ENCODE measurements at places on chromosomes 4 and X.

- DNase-seq = no peak
Measured at GRCh38 chr4:2339458-2340271, 77.8 kb upstream of the MXD4 start.

- DNase-seq = peak; percentile 62
Measured at GRCh38 chr4:98261405-98262291, 464 bp downstream of the RAP1GDS1 start.

DNA sequence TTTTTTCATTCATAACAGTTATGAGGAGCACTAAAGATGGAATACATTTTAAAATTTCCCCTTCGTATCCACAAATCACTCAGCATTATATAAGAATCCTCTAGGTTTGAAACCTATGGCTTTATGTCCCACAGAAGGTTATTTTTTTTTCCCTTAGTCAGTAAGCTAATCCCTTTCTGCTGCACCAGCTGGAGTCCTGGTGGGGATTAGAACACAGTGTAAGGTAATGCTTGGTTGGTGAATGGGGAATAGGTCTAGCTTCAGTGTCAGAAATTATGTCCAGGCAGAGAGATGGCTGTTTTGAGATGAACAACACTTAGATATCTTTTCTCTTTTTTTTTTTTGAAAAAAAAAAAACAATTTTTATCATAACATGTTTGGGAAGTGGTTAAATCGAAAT, 116.6 kb downstream of the RASGEF1B start:
- DNase-seq = no peak

DNA sequence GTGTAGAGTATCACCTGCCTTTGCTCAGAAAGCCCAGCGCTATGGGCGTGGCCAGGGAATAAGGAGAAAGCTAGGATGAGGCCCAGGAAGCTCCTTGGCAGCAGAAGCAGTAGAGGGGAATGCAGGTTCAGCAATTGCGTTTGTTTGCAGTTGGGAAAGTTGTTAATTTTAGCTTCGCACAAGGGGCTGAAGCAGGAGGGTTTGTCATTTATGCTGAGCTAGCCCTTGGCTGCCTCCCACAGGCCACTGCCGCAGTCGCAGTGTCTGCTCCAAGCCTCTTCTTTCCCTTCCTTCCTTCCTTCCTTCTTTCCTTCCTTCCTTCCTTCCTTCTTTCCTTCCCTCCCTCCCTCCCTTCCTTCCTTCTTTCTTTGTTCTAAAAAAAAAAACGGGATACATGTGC, 21.5 kb downstream of the FRMPD3 start:
- DNase-seq = no peak

DNA sequence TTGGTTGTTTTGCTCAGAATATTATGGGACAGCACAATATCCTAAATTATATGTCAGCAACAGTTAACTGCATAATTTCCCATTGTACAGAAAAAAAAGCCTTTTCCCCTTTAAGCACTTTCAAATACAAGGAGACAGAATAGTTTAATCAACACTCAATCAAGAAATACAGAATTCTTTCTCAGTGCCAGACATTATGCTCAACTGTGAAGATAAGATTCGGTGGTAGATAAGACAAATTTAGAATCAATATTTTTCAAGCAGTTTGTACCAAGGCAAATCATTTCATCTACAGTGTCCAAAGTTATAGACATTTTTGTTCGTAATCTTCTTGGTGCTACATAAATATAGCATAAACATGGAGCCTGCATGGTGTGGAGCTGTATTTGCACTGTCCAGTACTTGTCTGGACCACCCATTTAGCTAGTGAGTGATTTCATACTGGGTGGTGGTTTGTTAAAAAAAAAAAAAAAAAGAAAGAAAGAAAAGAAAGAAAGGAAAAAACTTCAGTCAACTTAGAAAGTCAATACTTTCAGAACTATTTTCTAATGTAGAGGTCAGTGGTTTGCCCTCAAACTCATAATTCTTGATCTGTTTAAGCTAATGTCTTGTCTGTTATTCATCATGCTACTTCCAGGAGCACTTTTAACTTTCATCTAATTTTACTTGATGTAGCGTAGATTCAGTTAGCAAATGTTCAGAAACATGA, 522.9 kb downstream of the FAT4 start:
- no peak for DNase-seq

- DNase-seq = no peak
Measured at GRCh38 chr4:86935566-86935852, 698 bp downstream of the AFF1 start.

GRCh38 chrX:45309096-45309495, 108.4 kb upstream of the DIPK2B start:
- no peak for DNase-seq

DNA sequence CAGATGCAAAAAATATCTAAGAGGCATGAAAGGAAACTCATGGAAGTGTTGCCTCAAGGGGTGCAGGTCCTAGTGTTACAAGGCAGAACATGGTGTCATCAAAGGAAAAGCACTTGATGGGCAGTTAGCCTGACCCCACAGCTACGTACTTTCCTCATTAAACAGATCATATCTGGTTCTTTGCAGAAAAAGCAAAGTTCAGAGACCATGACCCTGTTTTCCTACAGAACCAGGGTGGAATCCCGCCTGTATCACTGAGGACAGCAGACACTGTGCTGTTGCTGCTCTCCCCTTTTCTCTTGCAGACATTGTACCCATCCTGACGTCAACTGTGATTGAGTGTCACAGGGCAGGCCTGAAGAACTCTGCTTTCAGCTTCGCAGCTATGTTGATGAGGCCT, 91.7 kb downstream of the RFC1 start:
- no peak for DNase-seq

- DNase-seq = no peak
Measured at GRCh38 chrX:99142745-99143144, 1267.3 kb downstream of the PCDH19 start.

DNA sequence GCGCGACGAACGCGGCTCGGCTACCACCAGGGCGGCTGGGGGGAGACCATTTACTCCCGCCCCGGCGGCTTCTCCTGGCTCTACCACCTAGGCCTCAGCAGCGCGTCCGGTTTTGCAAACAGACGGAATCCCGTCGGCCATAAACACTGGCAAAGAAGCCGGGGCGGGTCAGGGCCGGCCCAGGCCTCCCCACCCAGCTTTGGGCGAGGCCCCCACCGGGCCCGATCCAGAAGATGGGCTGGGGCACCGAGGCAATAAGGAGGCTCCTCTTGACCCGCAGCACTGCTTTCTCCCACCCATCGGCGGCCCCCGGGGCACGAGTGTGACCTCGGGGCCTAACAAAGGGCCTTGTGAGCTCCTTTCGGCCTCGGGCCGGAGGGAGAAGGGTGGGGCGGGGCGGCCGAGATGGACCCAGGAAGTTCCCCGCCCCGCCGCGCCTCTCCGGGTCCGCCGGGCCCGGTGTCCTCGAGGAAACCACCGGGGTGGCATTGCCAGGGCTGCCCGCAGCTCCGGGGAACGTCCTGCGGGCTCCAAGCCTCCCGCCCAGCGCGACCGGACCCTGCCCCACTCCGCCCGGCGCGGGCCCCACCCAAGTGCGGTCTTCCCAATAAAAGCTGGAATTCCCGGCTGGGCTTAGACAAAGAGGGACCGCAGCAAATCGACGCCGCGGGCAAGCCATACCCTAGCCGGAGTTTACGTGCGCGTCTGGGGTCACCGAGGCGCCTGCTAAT, 5.9 kb downstream of the BCOR start:
- DNase-seq = no peak

DNA sequence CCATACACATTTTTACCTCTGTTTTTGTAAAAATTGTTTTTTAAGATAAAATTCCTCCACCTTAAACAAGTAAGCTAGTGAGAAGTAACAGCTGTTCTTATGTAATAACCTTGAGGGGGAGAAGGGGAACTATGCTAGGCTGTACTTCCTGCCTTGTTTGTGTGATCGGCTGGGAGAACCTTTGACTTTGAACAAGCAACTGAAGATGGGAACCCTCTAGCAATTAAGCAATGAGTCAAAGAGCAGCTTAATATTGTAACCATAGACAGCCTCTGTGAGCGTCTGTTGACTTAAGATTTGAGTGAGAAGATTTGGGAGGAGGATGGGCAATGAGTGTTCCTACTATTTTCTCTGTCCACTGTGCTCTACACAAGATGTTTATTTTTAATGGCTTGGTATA, 135.1 kb downstream of the SCLT1 start:
- DNase-seq = no peak

DNA sequence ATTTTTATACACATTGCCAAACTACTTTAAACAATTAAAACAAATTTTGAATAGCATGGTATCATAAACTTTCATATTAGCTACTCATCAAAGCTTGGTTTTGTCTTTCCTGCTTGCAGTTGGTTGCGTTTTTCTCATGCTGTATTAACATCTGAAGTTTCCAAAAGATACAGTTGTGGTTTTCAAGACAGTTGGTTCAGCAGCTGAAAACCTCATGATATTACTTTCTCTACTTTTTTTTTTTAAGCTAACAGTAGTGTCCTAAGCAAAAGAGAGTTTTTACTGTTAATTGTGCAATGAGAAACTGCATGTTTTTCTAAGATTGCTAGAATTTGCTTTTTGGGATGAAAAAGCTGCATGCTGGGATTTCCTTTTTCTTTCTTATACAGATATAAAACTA, 15.2 kb downstream of the RUFY3 start:
- DNase-seq = no peak

GRCh38 chr4:178752954-178753525, 1310.8 kb upstream of the AGA start:
- no peak for DNase-seq

DNA sequence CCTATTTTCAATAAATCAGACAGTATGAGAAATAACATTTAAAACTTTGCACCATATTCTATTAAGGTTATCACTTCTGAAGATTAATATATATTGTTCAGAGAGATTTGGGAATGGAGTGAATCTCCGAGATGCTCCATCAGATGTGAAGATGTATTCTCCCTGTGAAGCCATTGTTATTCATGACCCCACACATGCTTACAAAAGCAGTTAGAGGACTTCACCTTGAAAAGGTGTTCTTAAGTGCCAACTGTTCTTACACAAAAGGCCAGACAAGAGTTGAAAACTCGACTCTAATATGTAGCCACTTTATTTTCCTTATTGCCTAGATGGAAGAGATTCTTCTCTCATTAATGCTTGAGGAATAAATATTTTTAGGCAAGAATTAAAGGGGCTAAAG, 54.3 kb upstream of the NEIL3 start:
- DNase-seq = no peak

- DNase-seq = no peak
Measured at GRCh38 chr4:88809576-88810219, 112.1 kb upstream of the NAP1L5 start.
